ENCODE measurements at places on chromosomes 5 and 9.
A peak's percentile ranks its signal among the peaks of the same experiment; 100 is the strongest.

- DNase-seq, result peak; percentile 79
Observed at GRCh38 chr5:167578977-167579692, 712.3 kb upstream of the WWC1 start.

DNA sequence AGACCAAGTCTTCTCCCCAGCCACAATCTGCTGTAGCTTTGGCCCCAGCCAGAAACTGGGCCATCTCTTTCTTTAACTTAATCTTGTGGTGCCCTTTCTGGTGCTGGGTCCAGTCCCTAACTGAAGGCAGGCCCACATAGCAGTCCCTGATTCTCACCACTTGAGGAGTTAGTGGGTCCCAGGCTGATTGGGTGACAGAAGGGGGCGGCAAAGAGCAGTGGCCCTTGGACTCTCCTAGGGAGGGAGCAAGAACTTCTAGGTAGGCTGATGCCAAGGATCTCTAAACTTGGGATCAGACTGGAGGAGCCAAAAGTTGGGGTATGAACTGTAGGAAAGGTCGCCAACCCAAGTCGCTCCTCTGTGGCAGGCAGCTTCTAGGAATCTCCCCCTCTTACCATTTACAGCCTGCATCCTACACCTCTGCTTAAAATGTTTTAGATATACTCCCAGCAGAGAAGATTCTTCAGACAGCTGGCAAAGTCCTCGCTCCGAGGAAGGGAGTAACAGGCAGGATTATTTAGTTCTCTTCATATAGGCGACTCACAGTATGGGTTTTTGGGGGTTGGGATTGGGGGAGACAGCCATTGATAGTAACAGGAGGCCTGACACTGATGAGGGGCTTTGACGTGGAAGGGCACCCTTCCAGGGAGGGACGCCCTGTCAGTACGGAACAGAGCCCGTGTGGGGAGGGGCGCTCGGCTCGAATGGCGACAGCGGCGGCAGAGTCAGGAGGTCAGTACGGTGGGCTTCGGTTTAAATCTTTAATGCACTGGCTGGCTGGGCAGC lies 2.0 kb upstream of the CCL27 start:
- DNase-seq, result peak; percentile 77

- no peak for DNase-seq
Observed at GRCh38 chr9:16823906-16824305, 46.6 kb downstream of the BNC2 start.

- DNase-seq, result peak; percentile 40
Observed at GRCh38 chr5:171092194-171092593, 216.9 kb upstream of the TLX3 start.

- peak; percentile 74 for DNase-seq
Observed at GRCh38 chr5:123814801-123815470, 303.0 kb downstream of the CSNK1G3 start.

DNA sequence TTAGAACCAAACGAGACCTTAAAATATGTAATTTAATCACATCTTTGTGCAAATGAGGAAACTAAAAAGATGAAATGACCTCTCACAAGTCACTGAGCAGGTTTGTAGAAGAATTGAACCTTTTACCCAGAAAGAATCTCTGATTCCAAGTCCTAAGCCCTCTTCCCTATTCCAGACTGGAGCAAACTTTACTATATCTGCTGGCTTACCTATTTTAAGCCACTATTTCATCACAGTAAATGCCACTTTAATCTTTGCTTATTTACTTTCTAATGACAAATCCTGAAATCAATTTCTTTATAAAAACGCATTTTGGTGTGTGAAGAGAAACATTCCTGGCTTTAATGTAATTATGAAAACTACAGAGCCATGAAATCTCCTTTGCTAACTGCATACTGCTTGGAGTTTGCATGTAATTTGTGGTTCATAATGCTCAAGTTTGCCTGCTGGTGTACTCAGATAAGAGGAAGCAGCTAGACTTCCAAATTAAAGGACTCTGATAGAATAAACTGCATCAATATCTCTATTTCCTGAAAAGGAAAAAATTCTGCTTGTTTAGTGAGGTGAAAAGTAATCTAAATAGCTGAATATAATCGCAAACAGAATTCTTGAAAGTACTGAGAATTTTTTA lies 121.2 kb downstream of the RAB3C start:
- DNase-seq, result no peak

DNA sequence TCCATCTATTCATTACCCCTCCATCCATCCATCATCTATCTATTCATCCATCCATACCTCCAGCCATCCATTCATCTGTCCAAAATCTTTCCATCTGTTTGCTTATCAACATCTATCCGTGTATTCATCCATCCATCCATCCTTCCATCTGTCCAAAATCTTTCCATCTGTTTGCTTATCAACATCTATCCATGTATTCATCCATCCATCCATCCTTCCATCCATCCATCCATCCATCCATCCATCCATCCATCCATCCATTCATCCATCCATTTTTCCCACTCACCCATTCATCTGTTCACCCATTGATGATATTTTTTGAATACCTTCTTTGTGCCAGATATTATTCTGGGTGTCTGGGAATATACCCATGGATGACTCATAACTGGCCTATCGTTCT lies 12.8 kb downstream of the VCAN start:
- no peak for DNase-seq

DNA sequence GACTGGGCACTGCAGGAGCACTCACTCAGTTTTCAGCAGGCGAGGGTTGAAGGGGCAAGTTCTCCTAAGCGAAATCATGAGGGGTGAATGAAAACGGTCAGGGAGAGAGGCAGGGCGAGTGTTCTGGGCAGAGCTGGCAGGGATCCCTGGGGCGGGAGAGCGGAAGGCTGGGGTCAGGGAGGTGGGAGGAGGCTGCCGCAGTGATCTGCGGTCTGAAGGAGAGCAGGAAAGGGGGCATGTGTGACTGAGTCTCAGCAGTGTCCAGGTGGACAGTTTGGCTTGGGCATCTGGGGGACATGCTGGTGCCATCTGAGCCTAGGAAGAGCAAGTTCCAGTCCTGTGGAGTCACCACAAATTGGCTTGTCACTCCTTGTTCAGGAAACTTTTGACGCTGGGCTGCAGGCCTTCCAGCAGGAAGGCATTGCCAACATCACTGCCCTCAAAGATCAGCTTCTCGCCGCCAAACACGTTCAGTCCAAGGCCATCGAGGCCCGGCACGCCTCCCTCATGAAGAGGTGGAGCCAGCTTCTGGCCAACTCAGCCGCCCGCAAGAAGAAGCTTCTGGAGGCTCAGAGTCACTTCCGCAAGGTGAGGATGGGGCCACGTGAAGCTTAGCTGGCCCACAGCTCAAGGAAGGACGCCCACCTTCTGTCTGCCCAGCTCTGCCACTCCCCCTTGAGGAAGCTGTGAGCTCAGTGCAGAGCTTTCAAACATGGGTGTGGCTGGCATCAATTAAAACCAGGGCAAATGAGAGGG lies 31.1 kb downstream of the DYNC2I2 start:
- DNase-seq, result no peak

GRCh38 chr9:123074628-123075027 lies 41.2 kb downstream of the GPR21 start:
- no peak for DNase-seq

DNA sequence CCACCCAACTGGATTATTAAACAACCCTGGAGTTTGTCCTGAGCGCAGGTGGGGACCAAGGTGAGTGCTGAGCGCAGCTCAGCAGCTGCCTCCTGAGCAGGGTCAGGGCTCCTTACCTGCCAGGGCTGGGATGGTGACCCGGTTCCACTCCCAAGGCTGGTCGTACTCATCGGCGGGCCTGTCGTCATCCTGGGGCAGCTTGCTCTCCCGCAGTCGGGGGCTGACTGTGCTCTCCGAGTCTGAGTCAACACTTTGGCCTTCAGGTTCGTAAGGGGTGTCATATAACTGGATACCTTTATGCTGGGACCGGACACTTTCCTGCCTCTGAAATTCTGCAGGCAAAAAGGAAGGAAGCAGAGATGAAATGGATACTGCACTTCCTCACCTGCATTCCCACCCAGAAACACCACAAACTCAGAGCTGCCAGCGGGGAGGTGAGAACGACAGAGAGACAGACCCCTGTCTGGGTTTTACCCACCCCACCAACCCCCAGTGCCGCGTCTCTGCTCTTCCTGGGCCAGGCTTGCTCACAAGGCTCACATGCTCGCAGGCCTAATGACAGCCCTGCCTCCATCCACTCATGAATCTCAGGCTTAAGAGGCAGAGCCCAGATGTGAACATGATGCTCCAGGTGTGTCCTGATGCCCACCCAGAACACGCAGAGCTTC lies 70.7 kb upstream of the SLC25A51 start:
- DNase-seq, result no peak

- no peak for DNase-seq
Observed at GRCh38 chr5:157509587-157509986, 49.6 kb downstream of the NIPAL4 start.

GRCh38 chr9:118438810-118439209 lies 734.6 kb downstream of the TLR4 start:
- no peak for DNase-seq

DNA sequence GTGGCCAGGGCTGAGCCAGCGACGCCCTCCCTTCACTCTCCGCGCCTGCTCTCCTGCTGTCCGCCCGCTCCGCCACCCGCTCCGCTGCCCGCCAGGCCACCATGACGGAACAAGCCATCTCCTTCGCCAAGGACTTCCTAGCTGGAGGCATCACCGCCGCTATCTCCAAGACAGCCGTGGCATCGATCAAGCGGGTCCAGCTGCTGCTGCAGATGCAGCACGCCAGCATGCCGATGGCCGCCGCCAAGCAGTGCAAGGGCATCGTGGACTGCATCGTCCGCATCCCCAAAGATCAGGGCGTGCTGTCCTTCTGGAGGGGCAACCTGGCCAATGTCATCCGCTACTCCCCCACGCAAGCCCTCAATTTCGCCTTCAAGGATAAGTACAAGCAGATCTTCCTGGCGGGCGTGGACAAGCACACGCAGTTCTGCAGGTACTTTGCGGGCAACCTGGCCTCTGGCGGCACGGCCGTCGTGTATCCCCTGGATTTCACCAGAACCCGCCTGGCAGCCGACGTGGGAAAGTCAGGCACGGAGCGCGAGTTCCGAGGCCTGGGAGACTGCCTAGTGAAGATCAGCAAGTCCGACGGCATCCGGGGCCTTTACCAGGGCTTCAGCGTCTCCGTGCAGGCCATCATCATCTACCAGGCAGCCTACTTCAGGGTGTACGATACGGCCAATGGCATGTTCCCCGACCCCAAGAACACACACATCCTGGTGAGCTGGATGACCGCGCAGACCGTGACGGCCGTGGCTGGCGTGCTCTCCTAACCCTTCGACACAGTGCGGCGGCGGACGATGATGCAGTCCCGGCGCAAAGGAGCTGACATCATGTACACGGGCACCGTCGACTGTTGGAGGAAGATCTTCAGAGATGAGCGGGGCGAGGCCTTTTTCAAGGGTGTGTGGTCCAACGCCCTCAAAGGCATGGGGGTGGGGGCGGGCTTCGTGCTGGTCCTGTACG lies 1130.4 kb upstream of the ACO1 start:
- no peak for DNase-seq

GRCh38 chr5:42745856-42746255 lies 10.8 kb upstream of the CCDC152 start:
- no peak for DNase-seq

DNA sequence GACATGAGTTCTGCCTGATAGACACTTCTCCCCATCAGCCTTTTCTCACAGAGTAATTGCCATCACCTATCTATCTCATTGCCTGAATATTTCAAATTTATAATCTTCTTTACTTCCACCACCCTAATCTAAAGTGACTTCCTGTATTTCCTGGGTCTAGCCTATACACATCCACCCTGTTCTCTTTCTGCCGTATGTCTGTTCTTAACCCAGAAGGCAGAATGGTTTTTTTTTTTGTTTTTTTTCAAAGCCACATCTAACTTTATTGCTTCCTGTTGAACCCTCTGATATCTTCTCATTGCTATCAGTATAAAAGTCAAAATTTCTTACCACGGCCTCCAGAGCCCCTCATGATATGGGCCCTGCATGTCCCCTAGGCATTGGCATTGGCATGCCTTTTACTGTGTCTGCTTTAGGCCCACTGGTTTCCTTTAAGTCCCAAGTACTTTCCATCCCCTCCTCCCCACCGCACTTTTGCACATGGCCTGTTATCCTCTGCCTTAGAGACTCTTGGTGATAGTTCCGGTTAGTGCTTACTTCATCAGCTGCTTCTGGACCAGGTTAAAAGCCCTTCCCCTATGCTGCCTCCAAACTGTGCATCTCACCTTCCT lies 159.9 kb downstream of the MAN2A1 start:
- no peak for DNase-seq

DNA sequence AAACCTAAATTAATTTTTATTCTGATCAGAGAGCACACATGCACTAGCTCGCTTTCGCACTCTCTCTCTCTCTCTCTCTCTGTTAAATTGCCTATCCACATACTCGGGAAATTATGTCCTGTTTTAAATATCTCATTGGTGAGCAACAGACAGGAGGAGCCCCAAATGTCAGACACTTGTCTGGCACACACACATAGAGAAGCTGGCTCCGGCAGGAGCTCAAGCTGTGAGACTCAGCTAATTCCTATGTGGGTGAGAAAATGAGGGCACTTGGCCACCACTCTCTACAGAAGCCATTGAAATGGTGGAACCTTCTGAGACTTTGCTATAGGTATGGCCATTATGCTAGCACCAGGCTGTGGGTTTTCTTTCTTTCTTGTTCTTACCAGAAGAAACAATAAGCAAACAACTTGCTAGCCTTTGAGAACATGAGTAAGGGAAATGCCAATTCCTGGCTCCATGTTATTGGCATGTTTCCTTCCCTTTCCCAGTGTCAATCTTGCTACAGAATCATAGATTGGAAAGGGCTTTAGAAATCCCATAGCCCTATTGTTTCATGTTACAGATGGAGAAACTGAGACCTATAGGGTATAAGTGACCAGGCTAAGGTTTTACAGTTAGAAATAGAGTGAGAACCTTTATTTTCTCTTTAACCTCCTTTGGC lies 9.0 kb downstream of the RFX3 start:
- DNase-seq, result peak; percentile 34

DNA sequence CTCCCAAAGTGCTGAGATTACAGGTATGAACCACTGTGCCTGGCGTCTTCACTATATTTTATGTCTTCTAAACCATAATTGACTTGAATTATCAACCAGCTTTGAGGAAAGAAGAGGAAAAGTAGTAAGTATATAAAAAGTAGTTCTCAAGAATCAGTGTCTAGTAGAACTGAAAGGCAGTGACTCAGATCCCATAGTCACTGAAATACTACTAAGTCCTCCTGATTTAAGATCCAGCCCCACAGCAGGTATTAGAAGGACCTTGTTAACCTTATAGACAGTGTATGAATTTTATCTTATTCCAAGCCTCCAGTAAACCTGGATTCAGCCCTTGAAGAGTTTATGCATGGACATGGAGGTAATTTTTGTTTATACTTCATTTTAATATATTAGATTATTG lies 31.5 kb downstream of the LNPEP start:
- DNase-seq, result no peak

GRCh38 chr5:135100011-135100410 lies 66.0 kb upstream of the PITX1 start:
- DNase-seq, result no peak
